ENCODE measurements at places on chromosomes 5 and 9.

- no peak for DNase-seq
Observed at GRCh38 chr9:133347515-133347984, 381 bp downstream of the MED22 start.

GRCh38 chr9:89376286-89376685, 58.0 kb downstream of the SECISBP2 start:
- DNase-seq: no peak

- DNase-seq: no peak
Observed at GRCh38 chr5:167533814-167534795, 757.3 kb upstream of the WWC1 start.

DNA sequence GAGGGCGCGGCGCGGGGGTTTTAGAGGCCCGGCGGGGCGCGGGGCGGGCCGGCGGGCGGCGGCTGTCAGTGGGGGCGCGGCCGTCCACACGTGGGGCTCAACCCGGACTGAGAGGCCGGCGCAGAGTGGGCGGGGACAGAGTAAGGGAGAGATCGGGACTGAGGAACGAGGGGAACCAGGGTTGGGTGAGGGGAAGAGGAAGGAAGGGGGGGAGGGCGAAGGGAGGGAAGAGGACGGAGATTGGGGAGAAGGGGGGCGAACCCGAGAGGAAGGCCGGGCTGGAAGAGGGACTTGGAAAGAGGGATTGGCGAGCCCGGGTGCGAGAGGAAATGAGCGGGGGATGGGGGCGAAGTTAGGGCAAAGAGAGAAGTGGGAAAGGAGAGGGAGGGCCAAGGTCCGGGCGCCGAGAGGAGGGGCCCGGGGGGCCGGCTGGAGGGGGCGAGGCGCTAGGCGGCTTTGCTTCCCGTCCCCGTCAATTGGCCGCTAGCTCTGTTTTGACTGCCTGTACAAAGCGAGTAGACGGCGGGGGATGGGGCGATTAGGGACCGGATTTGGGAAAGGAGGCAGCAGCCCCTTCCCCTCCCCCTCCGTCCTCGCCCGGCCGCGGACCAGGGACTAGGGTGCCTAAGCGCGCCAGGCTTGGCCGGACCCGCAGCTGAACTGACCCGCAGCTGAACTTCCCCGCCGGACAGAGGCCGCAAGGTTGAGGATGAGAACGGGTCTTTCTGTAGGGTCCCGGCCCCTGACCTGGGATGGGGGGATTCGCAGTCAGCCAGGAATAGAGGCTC, 399 bp upstream of the FBN2 start:
- DNase-seq: no peak

GRCh38 chr5:169018925-169019324, 282.0 kb downstream of the SLIT3 start:
- DNase-seq: no peak

DNA sequence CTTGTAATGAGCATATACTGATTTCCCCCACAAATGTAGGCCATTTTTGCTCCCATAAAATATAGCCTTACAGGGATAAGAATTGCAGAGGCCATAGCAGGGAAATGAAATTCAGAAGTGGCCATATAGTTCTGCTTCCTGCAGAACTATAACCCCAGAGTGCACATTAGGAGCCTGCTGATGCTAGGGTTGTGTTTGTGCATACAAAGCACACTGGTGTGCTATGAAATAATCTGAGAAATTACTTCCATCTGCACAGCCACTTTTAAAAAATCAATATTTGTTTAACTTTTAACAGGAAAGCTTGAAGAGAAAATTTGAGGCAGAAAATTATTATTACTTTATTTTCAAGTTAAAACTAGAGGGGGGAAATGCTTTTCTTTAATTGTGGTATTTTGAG, 380.3 kb downstream of the MRPS30 start:
- no peak for DNase-seq

DNA sequence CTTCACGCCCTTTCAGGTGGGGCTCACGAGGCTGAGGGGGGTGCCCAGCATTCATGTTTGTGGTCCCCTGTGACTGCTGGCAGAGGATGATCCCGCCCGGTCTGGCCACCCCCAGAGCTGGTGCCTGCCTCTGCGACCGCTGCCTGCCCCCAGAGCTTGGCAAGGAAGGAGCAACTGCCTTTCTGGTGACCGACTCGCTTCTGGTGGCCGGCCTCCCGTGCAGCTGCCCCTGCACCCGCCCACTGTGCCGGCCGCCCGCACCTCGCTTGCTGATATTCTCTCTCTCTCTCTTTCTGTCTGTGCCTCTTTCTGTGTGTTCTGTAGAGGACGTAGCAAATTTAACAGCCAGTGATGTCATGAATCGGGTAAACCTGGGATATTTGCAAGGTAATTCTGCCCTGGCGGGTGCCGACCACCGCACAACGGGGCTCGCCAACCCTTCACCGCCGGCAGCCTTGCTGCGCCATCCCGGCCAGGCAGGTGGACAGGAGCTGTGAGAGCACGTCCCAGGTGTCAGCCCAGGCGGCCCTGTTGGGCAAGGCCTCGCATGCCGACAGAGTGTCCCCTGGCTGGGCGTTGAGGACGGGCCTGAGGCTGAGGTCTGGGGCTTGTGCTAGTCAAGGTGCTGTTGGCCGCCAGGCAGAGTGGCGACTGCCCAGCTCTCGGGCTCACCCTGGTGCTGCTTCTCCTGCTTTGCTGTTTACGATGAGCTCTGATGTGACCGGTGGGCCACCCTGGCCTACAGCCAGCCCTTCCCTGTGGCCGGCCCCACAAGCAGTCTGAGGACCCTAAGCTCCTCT, 86.0 kb downstream of the KCNT1 start:
- DNase-seq: no peak

All from occipital lobe (tissue), 3 donors.